ENCODE measurements at places on chromosomes 5 and 9.

- DNase-seq, result no peak
Observed at GRCh38 chr9:110738982-110739381, 70.4 kb downstream of the MUSK start.

GRCh38 chr5:124480022-124480421 is 266.4 kb downstream of the ZNF608 start:
- DNase-seq, result no peak

DNA sequence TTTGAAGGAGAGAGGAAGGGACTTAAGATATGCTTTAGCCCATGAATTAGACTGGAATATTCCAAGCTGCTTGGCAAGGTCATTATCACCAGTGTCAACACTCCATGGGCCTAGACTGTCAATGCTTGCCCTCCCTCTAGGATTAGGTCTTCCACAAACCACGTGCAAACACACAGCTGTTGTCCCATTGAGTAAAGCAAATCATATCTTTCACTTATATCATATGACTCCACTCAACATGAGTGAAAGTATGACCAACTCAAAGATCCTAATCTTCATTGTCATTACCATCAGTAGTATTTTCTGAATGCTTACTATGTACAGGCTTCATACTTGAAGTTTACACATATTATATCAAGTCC is 57.0 kb upstream of the GRAMD2B start:
- no peak for DNase-seq

- no peak for DNase-seq
Observed at GRCh38 chr5:128462330-128462729, 75.7 kb downstream of the FBN2 start.

GRCh38 chr9:91156451-91157234 is 205.1 kb downstream of the AUH start:
- no peak for DNase-seq

DNA sequence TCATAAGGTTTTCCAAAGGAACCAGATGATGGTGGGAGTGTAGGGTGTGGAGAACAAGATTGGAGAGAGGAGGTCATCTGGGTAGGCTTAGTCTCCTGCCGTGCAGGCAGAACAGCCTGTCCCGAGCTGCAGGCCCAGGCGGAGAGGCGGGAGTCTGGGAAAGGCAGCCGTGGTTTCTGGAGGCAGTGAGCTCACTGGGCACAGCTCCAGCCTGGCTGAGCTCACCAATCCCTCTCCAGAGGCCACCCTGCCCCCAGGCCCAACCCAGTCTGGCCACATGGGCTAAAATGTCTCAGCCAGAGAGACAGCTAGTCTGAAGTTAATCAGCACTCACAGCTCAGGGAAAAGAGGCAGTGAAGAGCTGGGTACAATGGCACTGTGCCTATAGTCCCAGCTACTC is 12.3 kb downstream of the P4HA2 start:
- no peak for DNase-seq

- DNase-seq, result no peak
Observed at GRCh38 chr5:14184082-14184481, 40.9 kb downstream of the TRIO start.

- DNase-seq, result no peak
Observed at GRCh38 chr9:137305060-137305797, 3.2 kb upstream of the NRARP start.

- no peak for DNase-seq
Observed at GRCh38 chr5:59766427-59767210, 126.9 kb downstream of the PDE4D start.

GRCh38 chr9:97041898-97042297 is 3.0 kb upstream of the CTSV start:
- DNase-seq, result no peak

DNA sequence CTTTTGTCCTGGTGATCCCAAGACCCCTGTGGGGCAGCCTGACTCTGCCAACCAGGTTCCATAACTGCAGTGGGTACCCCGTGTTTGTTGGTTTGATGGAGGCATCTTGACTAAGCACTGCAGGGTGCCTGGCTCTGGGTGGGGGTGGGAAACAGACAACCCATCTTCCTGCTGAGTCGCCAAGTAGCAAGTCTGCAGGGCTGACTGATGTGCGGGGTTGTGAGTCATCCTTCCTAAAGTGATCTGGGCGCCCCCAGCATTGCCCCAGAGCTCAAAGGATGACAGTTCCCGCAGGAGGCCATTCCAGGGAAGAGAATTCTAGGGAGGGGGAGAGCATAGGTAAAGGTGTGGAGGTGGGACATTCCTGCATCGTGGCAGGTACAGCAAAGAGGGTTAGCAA is 23.5 kb downstream of the DAB2IP start:
- no peak for DNase-seq

DNA sequence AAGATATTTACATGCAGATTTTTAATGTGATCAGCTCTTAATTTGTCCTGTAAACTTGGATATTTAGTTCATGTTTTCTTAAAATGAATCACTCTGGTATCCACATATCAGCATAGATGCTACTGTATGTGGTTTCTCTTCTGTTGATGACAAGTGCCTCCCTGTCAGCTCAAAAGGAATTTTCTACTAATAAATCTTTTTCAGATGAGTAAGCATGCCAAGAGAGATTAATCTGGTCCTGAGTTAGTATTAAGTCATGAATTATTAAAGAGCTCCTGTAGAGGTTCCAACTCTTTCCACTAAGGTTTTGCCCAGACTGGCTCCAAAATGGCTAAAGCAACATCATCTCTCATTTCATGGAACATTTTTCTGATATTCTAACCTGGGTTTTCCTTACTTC is 129.2 kb downstream of the GOLPH3 start:
- DNase-seq, result no peak

DNA sequence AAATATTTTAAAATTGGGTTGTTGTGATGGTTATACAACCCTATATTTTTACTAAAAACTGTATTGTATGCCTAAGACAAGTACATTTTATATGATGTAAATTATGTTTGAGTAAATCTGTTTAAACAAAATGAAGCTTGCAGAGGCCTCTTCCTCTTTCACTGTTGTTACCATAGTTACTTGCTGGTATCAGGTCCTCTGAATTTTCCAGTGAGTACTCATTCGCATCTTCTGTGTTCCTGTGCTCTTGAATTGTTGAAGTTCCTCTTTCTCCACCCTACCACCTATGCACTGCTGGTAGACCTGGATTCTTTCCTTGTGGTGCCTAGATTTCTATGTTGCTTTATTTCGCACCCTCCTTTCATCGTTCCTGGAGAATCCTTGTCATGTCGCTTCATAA is 938.5 kb upstream of the ACO1 start:
- no peak for DNase-seq

DNA sequence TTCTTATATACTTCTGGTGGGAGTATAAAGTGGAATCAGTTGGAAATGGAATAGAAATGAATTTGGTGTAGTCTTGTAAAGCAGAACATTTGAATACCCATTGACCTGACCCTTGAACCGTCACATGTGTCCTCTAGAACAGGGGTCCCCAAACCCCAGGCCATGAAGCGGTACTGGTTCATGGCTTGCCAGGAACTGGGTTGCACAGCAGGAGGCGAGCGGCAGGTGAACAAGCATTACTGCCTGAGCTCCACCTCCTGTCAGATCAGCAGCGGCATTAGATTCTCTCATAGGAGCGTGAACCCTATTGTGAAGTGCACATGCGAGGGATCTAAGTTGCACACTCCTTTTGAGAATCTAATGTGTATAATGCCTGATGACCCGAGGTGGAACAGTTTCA is 80.0 kb downstream of the RANBP17 start:
- no peak for DNase-seq

DNA sequence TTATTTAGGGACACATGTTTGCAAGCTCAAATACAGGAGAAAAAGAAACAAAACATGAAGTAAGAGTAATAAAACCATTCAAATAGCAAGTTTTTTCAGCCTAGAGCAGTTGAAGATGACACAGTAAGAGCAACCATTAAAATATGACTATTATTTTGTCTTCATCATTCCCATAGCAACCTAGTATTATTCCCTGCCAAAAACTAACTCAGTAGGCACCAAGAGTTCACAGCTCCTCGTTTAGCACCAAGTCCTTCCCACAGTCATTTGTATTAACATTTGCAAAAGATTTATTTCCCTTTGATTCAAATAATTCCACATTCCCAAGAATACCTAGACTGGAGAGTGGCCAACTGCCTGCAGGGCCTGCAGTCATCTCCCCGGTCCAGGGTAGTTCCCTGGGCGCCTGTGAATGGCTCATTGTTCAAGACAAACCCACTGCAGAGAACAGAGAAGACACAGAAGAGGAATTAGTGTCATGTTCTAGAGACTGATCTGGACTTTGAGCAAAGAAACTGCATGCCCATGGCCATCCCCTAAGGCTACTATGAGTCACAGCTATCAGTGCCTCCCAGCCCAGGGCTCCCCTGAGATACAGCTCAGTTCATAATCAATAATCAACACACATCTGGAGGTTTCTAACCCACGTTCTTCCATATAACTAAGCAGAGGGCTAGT is 139.1 kb upstream of the MAP3K1 start:
- no peak for DNase-seq

DNA sequence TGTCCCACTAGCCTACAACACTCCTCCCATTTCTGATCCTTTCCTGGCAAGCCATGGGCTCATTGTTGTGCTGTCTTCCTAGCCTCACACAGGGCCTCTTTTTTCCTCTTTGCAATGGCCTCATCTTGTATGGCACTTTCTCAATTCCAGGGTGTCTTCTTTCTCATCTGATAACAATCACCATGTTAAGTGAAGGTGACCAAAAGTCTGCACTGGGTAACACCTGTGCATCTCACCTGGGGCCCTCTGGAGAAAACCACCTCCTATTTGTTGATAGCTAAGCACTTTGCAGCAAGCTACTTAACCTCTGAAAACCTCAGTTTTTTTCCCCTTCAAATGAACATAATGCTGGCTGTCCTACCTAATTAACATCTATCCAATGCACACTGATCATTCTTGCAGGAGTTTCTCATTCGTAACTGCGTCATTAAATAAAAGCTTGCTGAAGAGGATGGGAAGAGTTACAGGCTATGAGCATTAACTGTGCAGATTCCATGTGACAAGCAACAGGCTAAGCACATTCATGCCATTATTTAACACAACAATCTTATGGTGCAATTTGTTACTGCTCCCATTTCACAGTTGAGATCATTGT is 60.1 kb upstream of the STK32A start:
- no peak for DNase-seq

DNA sequence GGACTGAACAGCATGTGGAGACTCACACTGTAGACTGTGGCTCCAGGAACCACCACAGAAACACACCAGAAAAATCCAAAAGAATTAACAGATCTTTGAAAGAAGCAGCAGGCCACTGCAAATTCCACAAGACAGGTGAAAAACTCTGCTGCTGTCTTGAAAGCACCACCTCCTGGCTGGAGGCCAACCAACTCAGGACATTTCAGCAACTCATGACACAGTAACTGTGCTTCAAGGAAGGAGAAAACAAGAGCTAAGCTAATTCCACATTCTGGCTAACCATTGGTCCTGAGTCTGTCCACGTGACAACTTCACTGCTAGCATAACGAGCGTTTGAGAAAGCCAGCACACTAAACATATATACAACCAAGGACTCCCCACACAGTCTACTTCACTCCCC is 625.1 kb downstream of the PRELID2 start:
- no peak for DNase-seq

DNA sequence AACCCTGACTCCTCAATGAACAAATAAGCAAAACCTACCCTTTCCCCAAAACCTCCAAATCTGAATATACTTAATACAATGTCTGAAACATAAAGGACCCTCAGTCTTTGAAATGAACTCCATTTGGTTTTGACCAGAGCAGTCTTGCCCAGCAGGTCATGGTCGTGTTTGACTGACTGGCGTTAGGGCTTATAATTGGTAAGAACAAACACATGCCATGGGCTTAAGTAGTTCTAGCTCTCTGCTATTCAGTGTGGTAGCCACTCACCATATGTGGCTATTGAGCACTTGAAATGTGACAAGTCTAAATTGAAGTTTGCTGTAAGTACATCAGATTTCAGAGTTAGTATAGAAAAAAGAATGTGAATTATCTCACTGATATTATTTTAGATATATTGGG is 42.1 kb downstream of the LRRTM2 start:
- no peak for DNase-seq

GRCh38 chr5:14669975-14670374 is 5.5 kb downstream of the OTULIN start:
- DNase-seq, result no peak

- no peak for DNase-seq
Observed at GRCh38 chr9:78238046-78239038, 2.5 kb downstream of the CEP78 start.

GRCh38 chr9:114092336-114092735 is 6.8 kb downstream of the KIF12 start:
- no peak for DNase-seq

GRCh38 chr5:139473105-139473504 is 2.3 kb downstream of the SMIM33 start:
- no peak for DNase-seq

Measured in T-helper 17 cell (primary cell).